ENCODE measurements at places on chromosomes 11 and 22.

DNA sequence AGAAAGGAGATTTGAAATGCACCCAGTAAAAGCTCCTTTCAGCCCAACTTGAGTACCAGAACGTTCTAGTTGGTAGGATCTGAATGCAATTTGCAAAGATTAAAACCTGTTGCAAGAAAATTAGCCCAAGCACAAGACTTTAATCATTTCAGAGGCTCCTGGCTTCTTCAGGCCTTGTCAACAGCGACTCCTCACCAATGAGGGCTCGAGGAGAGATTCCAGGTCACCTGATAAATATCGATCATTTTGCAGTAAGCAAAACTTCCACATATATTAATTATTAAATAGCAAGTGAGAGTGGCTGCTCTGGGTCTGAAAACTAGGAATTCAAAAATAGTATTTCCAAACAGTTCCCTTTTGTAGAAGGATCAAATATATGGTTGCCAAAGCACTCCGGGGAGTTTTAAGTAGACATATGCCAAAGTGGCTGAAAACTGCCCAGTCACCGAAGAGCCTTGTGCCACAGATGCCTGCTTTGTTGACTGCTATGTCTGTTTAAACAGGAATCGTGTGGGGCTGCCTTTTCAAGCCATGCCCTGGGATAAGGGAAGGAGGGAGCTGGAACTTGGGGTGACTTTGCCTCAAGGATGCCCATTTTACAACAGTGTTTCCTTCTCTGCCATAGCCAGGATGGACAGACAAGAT lies 64.0 kb downstream of the CSNK2A3 start:
- no peak for DNase-seq

DNA sequence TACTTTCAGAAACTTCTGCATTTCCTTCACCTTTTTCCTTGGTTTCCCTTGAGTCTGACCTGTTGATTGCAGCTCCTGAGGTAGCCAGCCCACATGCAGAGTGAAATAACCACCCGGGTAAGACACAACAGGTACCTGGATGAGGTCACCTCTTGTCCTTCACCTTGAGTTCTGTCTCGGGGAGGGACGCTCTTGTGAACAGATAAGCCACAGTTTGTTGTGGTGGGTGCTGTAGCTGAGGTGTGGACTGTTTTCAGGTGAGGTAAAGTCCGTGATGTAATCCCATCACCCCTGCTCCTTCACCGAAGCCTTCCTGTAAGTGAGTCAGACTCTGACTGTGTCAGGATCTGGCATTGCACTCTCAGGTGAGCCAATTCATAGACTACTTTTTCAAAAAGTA lies 183.1 kb downstream of the NAV2 start:
- no peak for DNase-seq

GRCh38 chr11:27111896-27112295 lies 71.3 kb downstream of the BBOX1 start:
- DNase-seq, result no peak

DNA sequence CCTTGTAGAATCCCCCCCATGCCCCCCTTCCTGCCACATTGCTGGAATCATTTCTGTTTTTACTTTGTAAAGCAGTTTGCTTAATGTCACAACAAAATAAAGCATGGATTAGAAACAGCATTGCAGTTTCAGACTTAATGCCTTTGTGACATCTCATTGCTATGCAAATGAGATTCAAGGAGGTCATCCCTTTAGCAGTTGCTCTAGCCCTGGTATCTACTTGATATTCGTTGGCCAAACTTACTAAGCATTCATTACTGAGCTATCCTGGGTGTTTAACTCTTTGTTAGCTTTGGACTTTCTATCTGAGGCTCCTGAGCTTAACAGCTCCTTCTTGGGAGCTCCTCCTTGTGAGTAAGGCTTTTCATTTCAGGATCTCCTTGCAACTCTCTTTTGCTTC lies 16.3 kb downstream of the FAT3 start:
- DNase-seq, result no peak

- DNase-seq, result no peak
Observed at GRCh38 chr11:70612459-70613141, 214.3 kb downstream of the CTTN start.

DNA sequence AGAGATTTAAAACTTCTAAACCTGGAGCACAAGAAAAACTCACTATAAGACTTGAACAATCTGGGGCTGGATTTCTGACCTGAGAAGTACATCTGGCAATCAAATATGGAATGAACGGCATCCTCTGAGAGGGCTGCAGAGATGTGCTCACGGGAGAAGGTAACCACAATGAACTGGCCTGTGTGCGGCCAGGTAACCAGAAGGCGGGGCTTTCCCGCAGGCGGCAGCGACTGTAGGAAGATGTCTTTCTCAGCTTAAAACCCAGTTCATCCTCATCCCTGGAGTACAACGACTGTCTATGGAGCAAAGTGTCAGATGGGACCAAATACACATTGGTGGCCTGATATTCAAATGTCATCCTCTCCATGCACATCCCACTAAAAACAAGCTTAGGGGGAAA lies 24.5 kb downstream of the MICAL3 start:
- DNase-seq, result no peak

DNA sequence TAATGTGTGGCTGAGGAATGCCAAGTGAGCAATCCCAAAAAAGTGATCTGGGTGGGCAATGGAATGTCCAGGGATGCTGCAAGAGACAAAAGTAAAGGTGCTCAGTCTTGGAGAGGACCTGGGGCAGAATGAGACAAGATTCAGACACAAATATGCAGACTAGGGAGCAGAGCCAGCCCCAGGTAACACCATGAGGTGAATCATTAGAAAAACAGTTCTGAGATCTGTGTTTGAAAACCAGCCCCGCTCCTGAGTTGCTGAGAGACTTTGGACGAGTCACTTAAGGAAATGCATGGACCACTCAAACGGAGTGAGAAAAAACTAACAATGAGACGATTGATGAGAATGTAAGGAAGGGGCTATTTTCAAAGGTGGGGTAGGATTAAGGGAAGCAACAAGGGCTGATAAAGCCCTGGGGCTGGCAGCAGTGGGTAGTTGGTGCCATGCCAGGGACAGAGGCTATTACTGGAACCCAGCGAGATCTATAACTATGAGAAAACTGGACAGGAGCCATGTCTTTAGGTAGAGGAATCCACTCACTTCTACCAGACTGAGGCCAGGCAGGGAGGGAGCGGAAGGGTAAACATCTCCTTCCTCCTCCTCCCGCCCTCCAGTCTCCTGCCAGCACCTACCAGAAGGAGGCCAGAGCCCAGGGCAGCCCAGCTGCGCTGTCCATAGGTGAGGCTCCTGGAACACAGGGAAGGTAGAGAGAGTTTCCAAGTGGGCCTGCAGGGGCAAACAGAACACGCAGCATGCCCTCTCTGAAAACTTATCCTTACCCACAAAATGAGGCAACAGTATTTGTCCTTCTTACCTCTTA lies 130.4 kb upstream of the TEAD1 start:
- no peak for DNase-seq

- DNase-seq, result no peak
Observed at GRCh38 chr11:597166-597725, 18.5 kb downstream of the IRF7 start.

DNA sequence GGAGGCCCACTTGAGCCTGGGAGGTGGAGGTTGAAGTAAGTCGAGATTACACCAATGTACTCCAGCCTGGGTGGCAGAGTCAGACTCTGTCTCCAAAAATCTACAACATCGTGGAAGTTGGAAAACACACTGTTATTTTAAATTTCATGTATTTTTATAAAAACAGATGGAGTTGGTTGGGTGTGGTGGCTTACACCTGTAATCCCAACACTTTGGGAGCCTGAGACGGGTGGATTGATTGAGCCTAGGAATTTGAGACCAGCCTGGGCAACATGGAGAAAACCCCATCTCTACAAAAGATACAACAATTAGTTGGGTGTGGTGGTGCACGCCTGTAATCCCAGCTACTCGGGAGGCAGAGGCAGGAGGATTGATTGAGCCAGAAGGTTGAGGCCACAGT lies 52.0 kb upstream of the CLTCL1 start:
- no peak for DNase-seq

GRCh38 chr22:27107386-27107785 lies 450.0 kb downstream of the MIAT start:
- DNase-seq, result no peak
